NCI-H748 treated with DMSO at 0.1 percent for 48 hours (cell line): ENCODE measurements at places on chromosomes 3 and 15.

GRCh38 chr15:100714034-100714748, 111.8 kb downstream of the ASB7 start:
- DNase-seq, result no peak

DNA sequence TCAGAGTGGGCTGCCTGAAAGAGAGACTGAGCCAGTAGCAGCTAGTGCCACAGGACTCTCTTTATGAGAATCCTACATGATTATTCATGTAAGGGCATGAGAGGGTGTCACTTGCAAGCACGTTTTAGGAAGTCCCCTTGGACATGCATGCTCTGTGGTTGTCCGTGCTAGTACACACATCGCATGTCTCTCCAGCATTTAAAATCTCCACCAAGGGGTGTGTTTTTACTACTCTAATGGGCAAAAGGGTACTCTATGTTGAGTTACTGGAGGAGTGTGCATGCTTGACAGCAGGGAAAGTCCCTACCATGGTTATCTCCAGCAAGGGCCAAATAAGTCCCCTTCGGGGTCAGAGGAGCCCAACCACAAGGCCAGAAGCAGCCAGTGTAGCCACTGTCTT, 70.7 kb downstream of the DCLK3 start:
- no peak for DNase-seq

GRCh38 chr3:186107215-186108105, 1.4 kb downstream of the ETV5 start:
- peak; percentile 45 for DNase-seq

DNA sequence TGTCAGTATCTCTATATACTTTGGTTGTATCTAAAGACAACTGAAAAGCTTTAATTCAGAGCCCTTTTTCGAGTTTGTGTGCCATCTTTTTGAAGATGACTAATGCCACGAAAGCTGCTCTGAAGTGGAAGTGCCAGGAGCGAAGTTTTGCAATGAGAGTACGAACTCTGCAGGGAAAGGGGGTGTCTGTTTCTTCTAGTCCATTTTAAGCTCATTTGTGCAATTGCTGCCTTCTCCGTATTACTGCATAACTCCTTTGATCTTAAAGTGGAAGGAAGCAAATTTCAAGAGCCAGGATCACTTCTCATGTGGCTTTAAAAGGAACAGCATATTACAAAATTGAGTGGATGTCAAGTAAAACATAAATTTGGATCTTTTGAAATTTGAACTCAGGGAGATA, 245.3 kb downstream of the FEZF2 start:
- no peak for DNase-seq

- no peak for DNase-seq
Observed at GRCh38 chr3:16053794-16054193, 120.7 kb upstream of the GALNT15 start.

GRCh38 chr3:113441051-113441770, at the start of gene CFAP44:
CFAP44 (minus strand) TSS chr3:113441493; CDS start chr3:113433664, 7,829 bp downstream.
- no peak for DNase-seq

DNA sequence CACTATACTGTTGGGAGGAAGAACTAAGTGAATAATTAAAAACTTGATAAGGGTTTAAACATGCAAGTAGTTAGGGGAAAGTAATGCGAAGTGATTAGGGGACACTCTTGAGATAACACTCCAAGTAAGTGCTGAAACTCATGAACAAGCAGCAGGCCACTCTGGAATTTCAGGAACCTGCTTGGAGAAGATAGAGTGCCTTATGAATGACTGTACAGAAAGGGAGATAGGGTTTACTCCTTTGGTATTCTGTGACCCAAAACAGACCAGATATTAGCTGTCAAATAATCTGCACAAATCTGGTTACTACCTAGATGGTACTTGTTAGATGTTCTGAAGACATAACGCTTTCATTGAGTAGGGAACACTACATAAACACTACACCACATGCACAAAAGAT, 85.6 kb downstream of the FRMD4B start:
- DNase-seq, result no peak

DNA sequence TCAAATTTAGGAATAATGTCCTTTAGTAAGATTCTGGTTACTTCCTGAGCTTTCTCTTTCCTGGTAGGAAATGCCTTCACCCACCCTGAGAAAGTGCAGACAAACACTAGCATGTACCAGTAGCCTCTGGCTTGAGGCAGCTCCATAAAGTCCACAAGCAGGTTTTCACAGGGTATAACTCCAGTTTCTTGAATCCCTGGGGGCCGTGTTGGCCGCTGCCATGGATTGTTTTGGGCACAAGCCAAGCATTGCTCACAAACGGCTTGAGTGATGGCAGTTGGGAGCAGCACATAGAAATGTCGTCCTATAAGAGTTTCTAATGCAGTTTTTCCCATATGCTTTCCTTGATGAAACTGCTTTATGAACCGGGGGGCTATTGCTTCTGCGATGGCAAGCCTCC, 164.1 kb downstream of the STXBP5L start:
- DNase-seq, result no peak

DNA sequence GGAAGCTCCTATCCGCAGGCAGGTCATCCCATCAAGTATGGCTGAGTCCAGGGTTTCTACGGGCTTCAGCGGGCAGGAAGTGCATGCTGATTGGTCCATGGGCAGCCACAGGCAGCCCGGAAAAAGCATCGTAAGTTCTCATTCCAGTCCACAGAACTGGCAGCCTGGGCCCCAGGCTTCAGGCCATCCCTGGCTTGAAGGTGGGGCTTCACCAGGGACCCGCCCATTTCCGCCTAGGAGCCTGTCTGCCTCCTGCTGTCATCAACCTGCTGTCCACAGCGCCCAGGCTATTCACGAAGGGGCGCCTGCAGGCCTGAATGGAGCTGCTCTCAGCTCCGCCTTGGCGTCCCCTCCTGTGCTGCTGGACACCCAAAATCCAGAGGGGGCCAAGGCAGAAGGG, 13.9 kb downstream of the PCYT1A start:
- DNase-seq, result no peak

GRCh38 chr3:100068826-100069225, 45.5 kb downstream of the FILIP1L start:
- peak; percentile 8 for DNase-seq

DNA sequence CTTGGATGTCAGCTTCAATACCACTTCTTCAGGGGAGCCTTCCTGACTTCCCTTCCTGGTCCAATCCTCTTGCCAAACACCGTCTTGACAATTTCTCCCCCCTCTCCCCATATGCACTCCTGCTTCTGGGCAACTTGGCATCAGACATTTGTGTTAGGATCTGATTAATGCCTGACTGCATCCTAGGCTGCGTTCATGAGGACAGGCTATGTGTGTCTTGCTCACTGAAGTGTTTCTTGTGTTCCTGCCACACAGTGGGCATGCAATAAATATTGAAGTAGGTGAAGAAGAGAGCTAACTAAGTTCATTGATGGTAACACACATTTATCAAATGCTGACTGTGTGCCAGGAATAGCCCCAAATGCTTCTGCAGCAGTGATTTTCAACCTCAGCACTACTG, 36.4 kb upstream of the WNT5A start:
- no peak for DNase-seq

DNA sequence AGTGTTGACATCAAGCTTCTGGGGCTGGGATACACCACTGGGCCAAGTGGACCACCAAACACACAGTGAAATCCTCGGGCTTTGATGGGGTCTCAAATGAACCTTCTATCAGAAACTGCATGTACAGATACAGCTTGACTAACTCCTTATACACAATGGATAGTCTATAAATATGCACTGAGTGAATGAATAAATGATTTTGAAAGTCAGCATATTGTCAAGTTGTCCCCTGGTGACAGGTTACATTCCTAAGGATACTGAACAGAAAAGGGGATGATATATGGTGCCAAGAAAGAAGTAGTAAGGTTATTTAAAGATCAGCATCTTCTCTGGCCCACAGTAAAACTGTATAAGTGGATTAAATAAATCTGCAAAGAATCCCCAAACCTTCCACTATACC, 159.4 kb upstream of the SLC2A2 start:
- no peak for DNase-seq

DNA sequence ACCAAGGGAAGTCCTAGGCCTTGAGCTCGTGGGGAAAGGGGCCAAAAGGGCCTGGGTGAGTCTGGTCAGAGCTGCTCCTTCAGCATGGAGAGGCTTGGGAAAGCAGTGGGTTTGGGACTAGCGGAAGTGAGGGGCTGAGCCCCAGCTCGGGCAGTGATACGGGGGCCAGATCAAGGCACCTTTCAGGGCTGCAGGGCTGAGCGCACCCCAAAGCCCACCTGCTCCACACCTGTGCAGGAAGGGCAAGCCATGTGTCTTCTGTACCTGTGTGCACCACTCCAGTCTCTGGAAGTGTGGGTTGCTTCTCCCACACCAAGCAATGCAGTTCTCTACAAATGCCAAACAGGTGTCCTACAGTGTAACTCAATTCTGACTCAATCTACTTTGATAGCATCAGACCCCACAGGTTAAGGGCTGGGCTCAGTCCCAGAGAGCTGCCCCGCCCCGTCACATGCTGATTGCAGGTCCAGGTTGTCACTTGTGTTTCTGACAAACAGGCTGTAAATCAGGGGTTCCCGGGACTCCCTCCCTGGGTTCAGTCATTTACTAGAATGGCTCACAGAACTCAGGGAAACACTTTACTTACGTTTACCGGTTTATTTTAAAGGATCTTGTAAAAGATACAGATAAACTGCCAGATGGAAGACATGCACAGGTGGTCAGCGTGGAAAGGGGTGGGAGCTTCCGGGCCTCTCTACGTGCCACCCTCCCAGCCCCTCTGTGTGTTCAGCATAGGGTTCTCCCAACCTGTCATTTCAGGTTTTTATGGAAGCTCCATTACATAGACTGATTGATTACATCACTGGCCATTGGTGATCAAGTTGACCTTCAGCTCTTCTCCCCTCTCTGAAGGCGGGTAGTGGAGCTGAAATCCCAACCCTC, 28.8 kb upstream of the KLF13 start:
- DNase-seq, result no peak

DNA sequence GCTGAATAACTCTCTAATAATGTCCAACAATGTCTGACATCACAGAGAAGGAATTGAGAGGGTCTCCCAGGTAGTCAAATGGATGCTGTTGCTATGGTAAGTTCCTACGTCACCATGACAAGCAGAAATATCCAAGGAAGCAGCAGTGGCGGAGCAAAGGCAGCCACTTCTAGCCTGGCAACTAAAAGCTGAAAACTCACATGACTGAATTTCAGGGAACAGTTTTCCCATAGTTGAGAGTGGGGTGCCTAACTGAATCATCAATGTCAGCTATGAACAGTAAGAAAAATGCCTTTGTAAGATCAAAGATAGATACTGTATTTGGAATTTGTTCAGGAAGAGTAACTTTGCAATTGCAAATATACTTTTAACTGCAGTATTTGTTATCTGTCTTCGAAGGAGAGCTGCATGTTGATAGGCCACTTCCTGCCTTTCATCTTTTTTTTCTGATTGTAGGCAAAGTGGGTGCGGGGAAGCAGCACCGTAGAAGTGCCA, 161.7 kb downstream of the BBX start:
- no peak for DNase-seq

DNA sequence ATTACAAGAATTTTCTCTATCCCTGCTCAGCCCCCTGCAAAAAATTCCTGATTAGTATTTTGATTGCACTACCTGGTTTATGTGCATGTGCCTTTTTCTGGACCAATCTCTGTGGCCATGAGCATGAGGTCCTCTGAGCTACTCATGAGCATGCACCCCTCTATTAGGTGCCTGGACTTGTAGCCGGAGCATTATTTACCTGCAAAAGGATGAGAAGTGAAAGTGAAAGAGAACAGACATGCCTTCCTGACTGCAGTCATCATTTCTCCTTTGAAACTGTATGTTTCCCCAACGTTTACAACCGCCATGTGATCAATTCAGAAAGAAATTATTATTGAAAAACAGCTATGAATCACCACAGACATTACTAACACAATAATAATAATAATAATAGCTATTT, 1008.8 kb downstream of the ROBO2 start:
- no peak for DNase-seq

- DNase-seq, result no peak
Observed at GRCh38 chr15:60376677-60377095, 21.1 kb downstream of the ANXA2 start.

DNA sequence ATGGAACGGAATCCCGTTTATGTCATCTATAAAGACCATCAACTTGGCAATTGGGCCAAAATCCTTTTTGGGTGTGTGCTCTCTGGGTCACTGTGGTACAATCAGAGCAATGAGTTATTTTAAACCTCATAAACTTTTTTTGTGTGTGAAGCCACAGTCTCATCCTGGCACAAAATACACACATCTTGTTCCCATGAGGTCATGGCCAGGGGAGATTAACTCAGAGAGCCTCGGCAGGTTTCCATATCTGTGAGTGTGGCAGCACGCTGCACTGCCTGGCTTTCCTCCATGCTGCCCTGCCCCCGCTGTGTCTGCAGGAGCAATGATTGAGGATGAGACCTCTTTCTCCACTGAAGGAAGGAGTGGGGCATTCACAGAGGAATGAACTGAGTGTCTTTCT, 54.0 kb upstream of the DLG1 start:
- no peak for DNase-seq

DNA sequence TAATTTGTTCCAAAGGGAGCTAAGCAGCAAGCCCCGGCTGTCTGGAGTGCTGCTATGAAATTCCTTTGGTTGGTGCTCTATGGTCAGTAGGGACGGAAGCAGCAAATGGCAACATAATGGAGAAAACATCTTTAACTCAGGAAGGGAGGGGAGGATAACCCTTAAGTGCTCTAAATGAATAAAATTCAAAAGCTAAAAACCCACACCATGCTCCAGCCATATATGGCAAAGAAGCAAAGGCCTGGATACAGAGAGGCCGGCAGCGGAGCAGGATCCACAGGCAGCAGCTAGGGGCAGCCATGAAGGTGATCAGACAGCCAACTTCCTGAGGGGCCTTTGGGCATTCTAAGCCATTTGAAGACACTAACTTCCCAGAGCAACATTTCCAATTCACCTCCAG, 38.9 kb downstream of the IL17RD start:
- DNase-seq, result no peak

- DNase-seq, result no peak
Observed at GRCh38 chr15:85773249-85773648, 21.5 kb downstream of the KLHL25 start.

DNA sequence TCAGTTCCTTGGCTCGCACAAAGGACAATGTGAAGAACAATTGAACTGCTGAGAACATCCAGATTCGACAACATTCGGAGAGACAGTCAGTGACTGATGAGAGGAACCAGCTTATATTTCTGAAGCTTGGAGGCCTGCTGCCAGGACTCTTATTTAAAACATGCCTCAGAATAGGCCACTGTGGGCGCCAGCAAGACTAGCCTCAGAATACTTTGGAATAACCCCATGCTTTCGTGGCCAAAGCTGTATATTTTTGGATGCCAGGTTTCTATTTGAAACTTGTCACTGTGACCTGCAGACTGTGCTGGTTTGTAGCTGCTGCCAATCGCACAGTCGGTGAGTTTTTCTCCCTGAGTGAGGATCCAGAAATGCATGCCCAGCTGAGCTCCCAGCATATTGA, 129.9 kb upstream of the UBE3A start:
- DNase-seq, result no peak

DNA sequence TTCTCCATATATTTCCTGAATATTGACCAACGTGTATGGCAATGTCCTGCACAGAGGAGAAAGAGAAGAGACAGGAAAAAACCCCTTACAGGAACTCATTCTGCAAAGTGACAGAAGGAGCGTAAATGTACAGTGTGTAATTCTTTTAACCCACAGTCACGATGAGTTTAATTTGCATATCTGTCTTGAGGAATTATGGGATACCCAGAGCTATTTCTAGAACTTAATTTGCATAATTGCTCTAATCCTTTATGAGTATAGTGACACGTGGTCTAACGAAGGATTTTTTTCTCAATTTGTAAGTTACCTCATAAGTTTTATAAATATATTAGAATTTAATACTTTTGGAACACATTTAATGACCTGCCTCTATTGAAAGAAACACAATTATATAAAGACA, 9.8 kb downstream of the GPR27 start:
- DNase-seq, result no peak

GRCh38 chr3:111156517-111156916, 84.9 kb downstream of the NECTIN3 start:
- DNase-seq, result no peak
